Activated naive CD4-positive, alpha-beta T cell treated with anti-CD3 and anti-CD28 coated beads, Interleukin-2, amount 10 ng/mL, durations not matched to agents 7 days and 5 days (primary cell): ENCODE measurements at places on chromosomes 7 and 10.

- DNase-seq = no peak
These were observed 49.8 kb upstream of the SRRM3 start for GRCh38 chr7:76151932-76152331.

GRCh38 chr10:121556455-121556854 lies 41.8 kb downstream of the FGFR2 start:
- no peak for DNase-seq

GRCh38 chr7:31948029-31948428 lies 122.2 kb downstream of the PDE1C start:
- no peak for DNase-seq

DNA sequence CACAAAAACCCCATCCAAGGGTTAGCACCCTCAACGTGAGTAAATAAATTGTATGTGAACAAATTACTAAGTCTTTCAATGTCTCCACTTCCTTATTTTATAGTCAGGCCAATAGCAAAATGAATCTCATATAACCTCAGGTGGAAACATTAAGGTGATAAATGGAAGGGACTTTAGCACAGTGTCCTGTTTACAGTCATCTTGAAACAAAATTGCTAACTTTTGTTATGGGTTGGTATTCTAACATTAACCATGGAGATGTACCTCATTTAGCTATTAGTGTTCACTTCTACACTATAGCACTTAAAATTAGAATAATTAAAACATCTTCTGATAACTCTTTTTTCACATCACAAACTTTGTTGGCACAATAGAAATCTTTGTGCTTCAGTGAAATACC lies 255.8 kb upstream of the CNTNAP2 start:
- no peak for DNase-seq

- DNase-seq = no peak
These were observed 14.7 kb downstream of the BTBD16 start for GRCh38 chr10:122285506-122286444.

DNA sequence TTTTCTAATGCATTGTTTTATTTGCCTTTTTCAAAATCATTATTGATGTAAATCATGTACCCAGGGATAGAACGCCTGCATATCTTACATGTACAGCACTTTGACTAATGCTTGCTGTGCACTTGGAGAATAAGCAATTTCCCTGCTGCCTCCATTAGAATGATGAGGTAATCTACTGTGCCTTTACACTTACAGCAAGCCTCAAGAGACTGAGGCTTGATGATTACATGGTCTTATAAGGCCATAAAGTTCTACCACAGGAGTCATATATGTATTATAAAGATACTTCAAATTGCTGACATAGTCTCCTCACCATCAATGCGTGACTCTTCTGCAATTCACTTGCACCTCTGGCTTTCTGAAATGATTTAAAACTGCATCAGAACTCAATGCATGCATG lies 328.6 kb upstream of the HGF start:
- no peak for DNase-seq

DNA sequence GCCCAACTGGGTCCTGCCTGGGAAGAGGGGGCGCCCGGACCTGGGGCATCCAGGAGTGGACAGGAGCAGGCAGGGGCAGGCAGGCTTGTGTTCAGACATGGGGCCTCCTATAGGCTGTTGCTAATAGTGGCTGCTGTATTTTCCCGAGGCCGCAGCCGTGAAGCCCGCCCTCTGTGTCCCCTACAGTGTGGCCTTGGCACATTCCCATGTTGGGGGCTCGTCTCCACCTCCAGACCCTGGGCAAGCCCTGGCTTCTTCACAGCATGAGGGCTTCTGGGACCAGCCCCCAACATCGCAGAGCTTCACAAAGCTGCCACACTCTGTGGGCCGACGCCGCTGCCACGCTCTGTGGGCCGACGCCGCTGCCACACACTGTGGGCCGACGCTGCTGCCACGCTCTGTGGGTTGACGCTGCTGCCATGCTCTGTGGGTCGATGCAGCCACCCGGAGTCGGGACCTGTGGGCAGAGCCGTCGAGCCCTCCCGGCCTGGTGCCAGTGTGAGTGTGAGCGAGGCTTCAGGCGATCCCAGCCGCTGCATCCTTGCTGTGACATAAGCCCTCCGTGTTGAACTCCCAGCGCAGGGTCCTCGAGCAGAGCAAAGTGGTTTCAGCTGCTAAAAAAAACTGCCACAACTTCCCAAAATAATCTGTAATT lies 109.0 kb downstream of the INPP5A start:
- no peak for DNase-seq

- no peak for DNase-seq
These were observed 11.9 kb upstream of the LMOD2 start for GRCh38 chr7:123643495-123644441.

DNA sequence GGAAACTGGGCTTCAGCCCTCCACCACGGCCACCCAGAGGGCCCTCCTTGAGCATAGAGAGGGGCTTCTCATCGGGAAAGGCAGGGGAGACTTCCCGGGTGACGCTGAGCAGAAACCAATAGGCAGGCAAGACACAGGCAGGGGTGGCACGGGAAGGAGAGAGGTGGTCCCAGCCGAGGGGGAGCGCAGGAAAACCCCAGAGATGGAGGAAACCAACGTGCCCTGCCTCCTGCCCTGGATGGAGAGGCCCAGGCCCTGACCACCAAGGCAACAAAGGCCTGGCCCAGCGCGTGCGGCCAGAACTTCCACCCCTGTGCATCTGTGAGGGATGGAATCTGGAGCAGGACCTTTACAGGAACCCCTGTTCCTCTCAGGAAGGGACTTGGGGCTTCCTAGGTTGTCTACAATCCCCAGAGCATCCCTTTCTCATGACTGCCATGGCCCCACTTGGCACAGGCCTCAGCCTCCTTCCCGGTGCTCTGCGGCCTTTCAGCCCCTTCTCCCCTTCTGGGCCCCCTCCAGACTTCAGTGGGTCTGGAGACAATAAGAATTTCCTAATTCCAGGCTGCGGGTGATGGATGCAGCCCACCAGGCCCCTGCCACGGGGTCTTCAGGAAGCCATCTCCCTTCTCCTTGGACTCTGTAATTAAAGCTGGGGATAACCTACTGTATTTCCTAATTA lies 137.0 kb upstream of the RET start:
- DNase-seq = no peak

GRCh38 chr7:50145801-50146338 lies 52.8 kb upstream of the ZPBP start:
- DNase-seq = no peak

GRCh38 chr7:106717955-106718871 lies 57.3 kb upstream of the CCDC71L start:
- peak; percentile 53 for DNase-seq

DNA sequence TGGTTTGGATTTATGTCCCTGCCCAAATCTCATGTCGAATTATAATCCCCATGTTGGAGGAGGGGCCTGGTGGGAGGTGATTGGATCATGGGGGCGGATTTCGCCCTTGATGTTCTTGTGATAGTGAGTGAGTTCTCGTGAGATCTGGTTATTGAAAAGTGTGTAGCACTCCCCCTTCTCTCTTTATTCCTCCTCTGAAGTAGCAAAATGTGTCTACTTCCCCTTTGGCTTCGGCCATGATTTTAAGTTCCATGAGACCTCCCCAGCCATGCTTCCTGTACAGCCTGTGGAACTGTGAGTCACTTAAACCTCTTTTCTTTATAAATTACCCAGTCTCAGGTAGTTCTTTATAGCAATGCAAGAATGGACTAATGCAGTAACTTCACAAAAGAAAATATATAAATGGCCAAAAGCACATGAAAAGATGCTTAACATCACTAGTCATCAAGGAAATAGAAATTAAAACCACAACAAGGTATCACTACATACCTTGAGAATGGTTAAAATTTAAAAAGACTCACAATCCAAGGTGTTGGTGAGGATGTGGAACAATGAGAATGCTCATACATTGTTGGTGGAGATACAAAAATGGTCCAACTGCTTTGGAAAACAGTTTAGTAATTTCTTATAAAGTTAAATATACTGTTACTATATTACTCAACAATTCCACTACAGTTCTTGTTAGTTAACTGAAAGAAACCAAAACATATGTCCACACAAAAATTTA lies 218.7 kb downstream of the SNX10 start:
- no peak for DNase-seq

DNA sequence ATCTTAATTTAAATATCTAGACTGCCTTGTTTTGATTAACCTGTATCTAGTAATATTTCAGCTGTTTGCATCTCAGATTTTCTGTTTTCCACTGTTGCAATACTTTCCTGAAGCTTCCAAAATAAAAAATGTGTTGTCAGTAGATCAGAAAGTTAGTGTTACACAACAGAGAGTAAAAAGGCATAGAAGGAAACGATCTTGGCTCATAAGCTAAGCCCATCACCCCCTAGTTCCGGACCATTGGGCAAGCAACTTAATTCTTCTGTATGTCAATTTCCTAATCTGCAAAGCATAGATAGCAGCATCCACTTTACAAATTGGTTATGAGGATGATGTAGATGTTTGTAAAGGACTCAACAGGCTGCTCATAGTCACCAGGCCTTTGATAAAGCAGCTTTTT lies 4.4 kb downstream of the PON3 start:
- DNase-seq = no peak

DNA sequence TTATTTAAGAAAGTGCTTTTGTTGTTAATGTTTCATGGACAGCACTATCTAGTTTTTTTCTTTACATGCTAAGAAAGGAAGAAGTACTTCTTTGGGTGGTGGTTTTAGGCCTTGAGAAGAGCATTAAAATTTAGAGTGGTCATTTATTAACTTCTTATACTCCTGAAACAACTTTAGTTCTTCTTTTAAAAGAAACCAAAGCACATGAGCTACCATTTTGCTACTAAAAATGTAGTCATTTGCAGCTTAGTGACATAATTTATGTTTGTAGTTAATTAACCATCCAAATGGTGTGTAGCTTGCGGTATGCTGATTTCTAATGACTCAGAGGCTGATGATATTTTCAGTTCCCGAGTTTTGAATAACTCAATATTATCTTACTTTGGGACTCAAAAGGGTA lies 207.5 kb downstream of the BBS9 start:
- no peak for DNase-seq

DNA sequence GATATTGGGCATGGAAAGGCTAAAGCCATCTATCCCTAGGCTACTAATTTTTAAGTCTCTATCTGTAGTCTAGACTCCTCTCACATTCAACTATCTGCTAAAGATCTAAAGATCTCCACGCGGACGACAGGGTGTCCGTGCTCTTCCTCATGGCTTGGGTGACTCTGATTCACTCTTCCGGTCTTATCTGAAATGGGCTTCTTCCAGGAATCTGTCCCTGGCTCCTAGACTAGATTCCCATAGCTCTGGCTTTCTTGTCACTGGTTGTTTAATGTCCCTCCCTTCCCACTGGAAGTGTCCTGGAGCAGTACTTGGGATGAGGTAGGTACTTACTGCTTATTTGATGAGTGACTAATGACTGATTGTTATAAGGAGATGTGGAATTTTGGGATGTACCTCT lies 62.0 kb upstream of the PODXL start:
- no peak for DNase-seq

DNA sequence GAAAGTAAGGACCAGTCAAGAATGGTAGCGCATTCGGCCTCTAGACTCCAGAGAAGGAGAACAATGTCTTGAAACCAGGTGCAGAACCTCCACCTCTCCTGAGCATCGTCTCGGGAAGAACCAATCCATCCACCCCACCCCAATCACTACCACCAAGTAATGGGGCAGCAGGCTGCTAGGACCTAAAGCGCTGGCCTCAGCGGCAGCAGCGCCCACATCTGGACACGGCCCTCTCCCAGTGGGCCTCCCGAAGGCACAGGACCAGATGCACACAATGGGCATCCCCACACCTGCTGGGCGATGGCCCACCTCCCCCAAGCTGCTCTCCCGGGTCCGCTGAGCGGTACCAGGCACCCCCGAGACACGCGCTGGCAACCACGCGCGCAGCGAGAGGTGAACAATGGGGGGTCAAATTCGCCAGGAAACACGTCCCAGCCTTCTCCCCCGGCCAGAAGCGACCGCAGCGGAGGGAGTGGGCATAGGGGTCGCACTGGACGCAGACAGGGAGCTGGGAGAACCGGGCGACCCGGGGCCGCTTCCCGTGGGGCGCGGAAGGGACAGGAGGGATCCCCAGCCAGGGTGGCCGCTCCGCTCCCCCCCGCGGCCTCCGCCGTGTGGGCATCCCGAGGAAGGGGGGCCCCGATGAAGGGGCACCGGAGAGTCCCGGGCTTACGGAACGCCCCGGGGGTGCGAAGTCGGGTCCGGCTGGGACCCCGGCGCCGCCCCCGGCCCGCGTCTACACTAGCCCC lies 506 bp downstream of the CTTNBP2 start:
- DNase-seq = no peak

GRCh38 chr7:44531421-44532380 lies 9.4 kb downstream of the NPC1L1 start:
- no peak for DNase-seq

DNA sequence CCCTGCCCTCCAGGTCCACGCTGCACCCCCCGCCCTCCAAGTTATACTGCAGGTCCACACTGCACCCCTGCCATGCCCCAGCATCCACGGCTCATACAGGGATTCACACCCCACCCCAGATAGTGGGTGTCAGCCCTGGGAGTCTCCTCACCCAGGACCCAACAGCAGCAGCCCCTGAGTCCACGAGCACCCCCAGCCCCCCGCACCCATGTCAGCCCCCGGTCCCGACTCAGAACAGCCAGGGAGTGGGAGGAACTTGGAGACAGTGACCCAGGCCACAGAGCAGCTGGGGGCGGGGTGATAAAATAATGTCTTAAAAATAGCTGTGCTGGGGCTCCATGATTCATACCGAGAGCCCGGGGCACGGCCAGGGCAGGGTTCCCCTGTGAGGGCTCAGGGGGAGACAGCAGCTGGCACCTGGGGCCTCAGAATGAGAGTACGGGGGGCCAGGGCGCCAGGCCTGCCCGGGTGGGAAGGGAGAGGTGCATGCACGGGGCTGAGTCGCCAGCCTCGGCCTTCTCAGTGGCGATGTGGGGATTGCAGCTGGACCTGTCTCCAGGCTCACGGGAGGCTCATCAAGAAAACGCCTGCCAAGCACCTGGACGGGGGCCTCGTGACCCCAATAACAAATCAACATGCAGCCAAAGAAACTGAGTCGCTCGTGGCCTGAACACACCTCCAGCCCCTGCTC lies 29.8 kb downstream of the ADAP1 start:
- DNase-seq = peak; percentile 51

- no peak for DNase-seq
These were observed 562.2 kb upstream of the FOXK1 start for GRCh38 chr7:4119848-4120247.

DNA sequence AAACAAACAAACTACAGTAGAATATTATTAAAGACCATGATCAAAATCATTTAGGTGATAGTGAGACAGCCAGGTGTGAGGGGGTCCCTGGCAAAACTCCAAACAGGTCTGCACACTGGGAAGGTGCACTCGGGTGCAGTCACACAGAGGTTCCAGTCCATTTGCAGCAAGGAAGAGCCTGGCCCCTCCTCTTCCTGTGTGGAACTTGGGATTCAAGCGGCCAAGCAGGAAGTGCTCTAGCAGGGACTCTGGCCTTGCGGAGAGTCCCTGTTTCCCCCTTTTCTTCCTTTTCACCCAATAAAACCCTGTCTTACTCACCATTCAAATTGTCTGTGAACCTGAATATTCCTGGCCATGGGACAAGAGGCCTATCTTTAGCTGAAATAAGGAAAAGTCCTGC lies 181.8 kb downstream of the LRRTM3 start:
- no peak for DNase-seq

GRCh38 chr7:69932034-69932628 lies 333.9 kb downstream of the AUTS2 start:
- no peak for DNase-seq

- no peak for DNase-seq
These were observed 289.2 kb upstream of the NRP1 start for GRCh38 chr10:33623669-33624068.
